Heart right ventricle (tissue), 16 donors: ENCODE measurements at places on chromosomes 7 and 10.

GRCh38 chr7:142180426-142180825, 68.9 kb downstream of the MGAM2 start:
- no peak for DNase-seq

GRCh38 chr7:17041324-17041723, 159.5 kb upstream of the AGR3 start:
- DNase-seq, result peak; percentile 16

- no peak for DNase-seq
Observed at GRCh38 chr10:97200616-97201015, 14.9 kb upstream of the SLIT1 start.

- DNase-seq, result no peak
Observed at GRCh38 chr7:105826143-105826542, 50.3 kb downstream of the ATXN7L1 start.

DNA sequence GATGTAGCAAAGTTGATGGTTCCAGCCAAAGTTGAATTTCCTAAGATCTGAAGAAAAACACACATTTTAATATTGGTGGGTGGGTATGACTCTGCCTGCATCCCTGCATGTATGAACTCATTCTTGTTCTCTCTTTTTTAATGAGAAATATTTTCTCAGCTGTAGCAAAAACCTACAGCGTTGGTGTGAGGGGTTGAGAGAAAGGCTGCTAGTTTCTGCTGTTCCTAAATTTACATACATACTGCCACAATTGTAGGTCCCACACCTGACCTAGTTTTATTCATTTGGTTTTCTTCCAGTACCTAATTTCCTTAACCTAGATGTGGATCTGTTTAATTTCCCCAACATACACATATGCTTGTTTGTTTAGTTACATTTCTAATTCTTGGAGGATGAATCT, 4.6 kb downstream of the AGFG2 start:
- no peak for DNase-seq

GRCh38 chr10:35347121-35347562, 10.8 kb downstream of the CCNY start:
- no peak for DNase-seq

DNA sequence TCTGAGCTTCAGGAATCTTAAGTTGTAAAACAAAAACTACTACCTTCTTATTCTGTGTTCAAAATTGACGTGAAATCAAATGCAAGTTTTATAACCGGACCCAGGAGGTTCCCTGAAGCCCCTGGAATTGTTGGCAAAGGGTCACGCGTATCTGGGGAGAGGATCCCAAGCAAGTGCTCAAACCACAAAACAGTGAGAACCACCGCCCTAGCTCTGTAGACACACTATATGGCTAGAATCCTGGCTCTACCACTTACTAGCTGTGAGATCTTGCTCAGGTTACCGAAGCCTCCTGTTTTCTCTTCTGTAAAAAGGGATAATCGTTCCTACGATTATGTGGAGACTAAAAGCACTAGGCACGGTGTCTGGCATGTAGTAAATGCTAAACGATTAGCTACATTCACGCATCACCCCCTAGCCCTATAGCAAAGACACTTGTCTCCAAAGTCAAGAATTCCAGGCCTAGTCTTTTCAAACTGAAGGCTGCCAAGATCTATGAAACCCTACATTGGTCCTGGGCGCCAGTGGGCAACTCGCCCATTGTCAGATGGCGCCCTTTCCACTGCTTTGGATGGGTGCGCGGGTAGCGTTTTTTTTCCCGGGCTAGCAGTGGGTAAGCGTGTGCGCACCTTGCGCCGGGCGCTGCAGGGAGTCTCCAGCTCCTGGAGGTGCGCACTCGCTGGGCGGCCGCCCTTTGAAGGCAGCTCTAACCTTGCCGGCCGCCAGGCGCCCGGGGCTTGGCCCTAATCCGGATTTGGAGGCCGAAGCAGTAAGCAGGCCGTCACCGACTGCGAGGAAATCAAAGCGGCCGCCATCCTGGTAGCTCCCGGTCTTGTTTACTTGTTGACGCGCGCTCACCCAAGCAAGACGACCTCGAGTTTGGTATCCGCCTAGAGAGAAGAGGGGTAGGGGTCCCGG, 11.6 kb upstream of the NKX2-3 start:
- no peak for DNase-seq

- no peak for DNase-seq
Observed at GRCh38 chr10:132427006-132427771, 30.2 kb downstream of the PWWP2B start.
